ENCODE measurements at places on chromosomes 16 and 17.

GRCh38 chr17:72092710-72093322 lies 28.0 kb upstream of the SOX9 start:
- no peak for DNase-seq

GRCh38 chr16:48101069-48101674 lies 54.6 kb downstream of the ABCC12 start:
- DNase-seq = no peak

GRCh38 chr17:43992641-43993040 lies 11.8 kb upstream of the NAGS start:
- no peak for DNase-seq

DNA sequence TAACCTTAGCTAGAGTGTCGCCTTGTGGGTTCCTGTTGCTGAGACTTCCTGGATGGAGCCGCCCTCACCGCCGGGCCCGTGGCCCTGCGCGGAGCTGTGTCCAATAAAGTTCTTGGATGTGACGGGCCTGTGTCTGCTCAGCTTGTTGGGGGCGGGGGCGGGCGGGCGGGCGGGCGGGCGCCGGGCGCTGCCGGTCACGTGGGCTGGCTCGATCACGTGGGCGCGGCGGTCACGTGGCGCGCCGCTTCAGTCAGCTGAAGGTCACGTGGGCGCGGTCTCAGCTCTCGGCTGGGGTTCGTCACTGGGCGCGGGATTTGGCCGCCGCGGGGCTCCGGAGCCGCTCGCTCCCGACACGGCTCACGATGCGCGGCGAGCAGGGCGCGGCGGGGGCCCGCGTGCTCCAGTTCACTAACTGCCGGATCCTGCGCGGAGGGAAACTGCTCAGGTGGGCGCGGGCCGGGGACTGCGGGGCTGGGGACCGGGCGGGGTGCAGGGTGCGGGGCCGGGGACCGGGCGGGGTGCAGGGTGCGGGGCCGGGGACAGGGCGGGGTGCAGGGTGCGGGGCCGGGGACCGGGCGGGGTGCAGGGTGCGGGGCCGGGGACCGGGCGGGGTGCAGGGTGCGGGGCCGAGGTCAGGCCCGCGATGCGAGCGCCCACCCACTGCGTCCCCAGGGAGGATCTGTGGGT lies at the start of gene AMDHD2:
AMDHD2 (plus strand) TSS at position 275 of the 687 bp plus-strand sequence; CDS start at position 363, 88 bp downstream.
- DNase-seq = peak; percentile 88

GRCh38 chr17:18261146-18261515 lies 669 bp downstream of the MIEF2 start:
- peak; percentile 93 for DNase-seq

GRCh38 chr17:48589831-48590606 lies at the start of gene HOXB3:
TSS of gene HOXB3 (minus strand) at chr17:48590241. CDS start at chr17:48552474, 37,767 bp downstream.
- DNase-seq = no peak

DNA sequence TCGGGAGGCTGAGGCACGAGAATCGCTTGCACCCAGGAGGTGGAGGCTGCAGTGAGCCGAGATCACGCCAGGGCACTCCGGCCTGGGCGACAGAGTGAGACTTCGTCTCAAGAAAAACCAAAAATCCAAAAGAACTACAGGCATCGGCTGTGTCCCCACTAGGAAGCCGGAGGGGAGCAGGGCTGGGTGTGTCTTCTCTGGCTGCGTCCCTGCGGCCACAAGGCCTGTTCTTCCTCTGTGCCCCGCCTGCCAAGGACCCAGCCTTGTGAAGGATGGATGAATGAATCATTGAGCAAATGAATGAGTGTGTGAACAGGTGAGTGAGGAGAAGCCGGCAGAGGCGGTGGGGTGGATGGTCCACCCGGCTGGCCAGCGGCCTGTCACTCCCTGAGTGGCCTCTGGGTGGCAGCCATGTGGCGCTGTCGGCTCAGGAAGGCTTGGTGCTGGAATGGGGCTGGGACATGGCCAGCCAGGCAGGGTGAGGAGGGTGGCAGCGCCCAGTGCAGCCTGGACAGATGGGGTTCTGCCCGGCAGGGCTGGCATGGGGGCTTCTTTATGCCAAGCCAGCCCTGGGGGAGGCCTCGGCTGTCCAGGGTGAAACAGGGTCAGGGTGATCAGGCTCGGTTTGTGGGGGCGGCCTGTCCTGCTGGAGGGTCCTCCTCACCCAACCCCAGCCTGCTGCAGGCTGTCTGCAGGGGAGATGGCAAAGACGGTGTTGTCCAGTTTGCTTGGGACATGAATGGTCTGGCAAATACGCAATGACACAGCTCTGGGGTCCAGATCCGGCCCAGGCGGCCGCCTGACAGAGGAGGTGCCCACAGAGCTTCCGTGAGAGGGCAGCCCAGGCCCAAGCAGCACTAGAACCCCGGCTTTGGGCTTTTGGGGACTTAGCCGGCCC lies 21.7 kb downstream of the SLC25A10 start:
- peak; percentile 55 for DNase-seq

GRCh38 chr16:56923481-56924091 lies 8.4 kb upstream of the HERPUD1 start:
- DNase-seq = no peak

- DNase-seq = peak; percentile 89
Measured at GRCh38 chr17:4908711-4909496, 6.0 kb upstream of the CHRNE start.

DNA sequence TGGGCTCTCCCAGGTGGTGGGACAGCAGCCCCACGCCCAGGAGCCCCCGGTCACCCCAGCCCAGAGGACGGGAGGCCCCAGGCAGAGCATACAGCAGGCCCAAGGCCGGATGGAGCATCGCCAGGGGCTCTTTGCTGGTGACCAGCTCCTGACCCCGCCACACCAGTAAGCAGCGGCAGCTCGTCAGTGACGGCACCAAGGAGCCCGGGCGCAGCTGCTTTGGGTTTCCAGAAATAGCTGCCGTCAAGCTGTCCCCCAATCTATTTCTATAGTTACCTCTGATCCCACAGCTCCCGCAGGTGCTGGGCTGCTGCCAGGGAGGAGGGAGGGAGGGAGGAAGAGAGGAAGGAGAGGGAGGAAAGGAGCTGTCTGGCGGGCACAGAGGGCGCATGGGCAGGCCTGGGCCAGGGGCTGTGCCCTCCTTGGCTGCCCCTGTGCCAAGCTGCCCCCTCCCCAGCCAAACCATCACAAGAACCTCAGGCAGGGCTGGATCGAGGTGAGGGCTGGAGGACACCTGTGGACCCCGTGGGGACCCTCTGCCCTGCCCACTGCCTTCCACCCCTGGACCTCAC lies 10.8 kb upstream of the RASD1 start:
- DNase-seq = no peak

DNA sequence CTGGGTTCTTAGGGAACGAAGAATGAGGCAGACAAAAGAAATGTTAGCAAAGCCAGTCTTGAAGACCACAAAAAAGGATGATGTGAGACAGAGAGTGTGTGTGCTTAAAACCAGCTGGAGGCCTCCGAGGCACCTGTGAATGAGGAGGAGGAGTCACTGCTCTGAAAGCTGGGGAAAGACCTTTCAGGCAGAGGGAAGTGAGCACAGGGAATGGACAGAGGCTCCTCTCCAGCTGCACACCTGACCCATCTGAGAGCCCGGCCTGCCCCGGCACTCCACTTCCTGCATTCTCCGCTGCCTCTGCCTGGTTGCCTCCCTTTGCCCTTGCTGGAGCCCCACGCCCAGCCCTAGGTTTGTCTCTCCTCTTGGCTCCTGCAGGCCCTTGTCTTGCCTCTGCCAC lies 55.2 kb upstream of the SREBF1 start:
- DNase-seq = no peak

DNA sequence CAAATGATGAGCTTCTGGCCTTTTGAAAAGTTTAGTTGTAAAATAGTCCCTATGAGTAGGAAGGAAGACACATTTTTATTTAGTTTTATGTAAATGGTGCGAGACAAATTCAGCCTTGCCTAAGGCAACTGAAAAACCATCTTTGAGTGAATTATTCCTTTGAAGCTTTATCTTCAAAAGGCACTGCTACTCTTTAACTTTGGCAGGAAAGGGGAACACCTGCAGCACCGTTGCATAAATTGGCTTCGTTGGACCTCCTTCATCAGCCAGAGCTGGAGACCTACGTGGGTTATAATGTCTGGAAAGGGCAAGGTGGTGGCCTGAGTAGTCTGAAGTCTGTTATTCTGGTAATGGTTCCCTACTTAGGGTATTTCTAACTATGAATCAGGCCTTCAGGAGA lies 373.5 kb downstream of the KCNJ2 start:
- no peak for DNase-seq

GRCh38 chr17:72145962-72146361 lies 25.1 kb downstream of the SOX9 start:
- no peak for DNase-seq

- no peak for DNase-seq
Measured at GRCh38 chr16:87926246-87927194, 9.8 kb downstream of the CA5A start.

- DNase-seq = peak; percentile 62
Measured at GRCh38 chr17:72270273-72270924, 149.6 kb downstream of the SOX9 start.
